Epithelial cell of prostate (primary cell): ENCODE measurements at places on chromosomes 1 and 21.

GRCh38 chr1:14292520-14292919 lies 306.0 kb upstream of the KAZN start:
- no peak for DNase-seq

DNA sequence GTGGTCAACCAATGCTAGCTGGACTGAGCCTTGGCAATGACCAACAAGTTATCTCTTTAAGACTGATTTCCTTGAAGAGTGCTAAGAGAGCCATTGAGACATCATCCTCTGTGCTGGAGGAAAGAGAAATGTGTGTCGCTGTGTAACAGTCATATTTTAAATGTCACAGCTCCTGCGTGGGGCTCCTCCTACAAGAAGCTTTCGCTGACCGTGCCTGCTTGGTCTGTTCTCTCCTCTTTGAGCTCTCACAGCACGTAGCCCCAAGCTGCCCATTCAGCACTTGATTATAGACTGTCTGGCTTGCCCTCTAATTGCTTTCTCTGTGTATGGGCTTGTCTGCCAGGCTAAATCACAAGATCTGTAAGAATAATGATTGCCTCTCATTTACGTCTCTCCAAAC lies 221.3 kb downstream of the FOXD2 start:
- no peak for DNase-seq

DNA sequence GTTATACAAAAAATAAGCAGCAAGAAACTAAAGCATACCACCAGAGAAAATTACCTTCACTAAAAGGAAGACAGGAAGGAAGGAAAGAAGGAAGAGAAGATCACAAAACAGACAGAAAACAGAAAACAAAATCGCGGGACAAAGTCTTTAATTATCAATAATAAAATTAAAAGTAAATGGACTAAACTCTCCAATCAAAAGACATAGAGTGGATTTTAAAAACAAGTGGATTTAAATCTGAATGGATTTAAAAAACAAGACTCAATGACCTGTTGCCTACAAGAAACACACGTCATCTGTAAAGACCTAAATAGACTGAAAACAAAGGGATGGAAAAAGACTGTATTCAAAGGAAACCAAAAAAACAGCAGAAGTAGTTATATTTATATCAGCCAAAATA lies 75.7 kb upstream of the MAGI3 start:
- DNase-seq, result no peak

DNA sequence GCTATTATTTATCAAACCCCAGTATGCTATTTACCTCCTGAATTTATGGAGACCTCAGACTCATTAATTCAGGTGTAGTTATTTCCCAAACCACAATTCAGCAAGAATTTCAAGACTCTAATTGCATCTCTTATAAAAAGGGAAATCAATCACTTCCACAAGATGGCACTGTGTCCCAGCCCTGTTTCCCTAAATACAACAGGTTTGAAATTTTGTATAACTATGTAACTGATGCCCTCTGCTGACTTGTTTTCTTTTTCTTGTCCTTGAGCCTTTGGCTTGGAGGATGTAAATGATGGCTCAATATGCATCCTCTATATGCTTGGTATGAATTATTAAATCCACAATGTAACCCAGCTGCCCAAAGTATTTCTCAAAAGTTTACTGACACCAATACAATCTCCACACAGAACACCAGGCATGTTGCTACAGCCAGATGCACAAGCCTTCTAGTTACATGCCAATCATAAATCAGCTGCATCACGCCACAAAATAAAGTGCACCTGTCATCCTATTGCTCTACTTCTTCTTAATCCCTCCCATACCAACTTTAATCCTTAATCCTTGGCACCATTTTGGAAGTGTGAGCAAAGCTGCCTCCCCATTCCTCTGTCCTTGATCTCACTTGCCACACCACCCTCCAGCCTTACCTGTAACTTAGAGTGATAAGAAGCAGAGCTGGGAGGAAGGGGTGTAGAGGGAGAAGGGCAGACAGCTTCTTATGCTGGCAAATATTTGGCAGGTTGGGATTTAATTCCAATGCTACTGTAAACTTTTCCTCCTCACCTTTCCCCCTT lies 9.0 kb downstream of the C1orf105 start:
- no peak for DNase-seq

- no peak for DNase-seq
These were observed 130.9 kb downstream of the GLIS1 start for GRCh38 chr1:53608071-53608470.

DNA sequence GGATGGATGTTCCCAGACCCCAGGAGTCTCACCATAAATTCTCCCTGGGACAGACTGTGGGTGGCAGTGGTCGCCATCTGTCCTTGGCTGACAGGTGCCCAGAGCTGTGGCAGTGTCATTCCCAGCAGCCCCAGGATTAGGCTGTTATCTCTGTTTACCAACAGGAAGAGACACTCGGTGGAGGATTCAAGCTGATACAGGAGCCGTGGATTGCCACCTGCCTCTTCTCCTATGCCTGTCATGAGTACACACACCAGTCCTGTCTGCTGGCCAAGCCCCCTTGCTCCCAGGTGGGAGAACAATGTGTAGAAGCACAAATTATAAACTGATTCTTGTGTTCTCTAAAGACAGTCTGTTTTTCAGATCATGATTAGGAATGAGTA lies 152.6 kb downstream of the ETS2 start:
- DNase-seq, result no peak

DNA sequence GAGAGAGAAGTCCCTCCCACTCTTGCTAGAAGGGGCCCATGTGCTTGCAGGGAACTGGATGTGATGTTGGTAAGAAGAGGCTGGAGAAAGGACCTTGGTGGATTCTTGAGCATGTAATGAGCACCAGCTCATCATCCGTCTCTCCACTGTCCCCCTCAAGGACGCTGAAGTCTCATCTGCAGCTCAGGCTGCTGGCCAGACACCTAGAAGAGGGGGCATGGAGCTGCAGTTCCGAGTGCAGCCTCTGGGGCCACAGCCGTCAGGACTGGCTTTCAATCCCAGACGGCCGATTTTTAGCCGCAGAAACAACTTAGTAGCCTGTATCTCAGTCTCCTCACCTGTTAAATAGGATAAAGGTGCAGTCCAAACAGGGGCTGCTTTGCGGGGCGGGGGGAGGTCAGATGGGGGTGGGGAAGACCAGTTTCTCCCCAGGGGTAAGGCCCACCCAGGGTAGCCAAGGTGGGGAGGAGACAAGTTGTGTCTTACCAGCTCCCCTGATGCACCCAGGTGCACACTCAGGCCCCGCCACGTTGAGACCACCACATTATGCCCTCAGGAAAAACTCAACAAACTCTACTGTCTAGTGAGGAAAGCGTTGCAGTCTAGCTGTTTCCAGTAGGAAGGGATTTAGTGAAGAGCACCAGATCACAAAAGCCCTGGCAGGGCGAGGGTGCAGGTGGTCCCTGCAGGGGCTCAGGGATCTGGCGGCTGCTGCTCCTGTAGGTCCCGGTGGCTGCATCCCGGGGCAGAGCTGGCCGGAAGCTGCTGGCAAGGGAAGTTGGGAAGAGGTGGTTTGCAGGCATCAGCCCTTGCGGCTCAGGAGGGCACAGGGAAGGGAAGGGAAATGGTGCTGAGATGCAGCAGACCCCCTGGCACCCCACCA lies 29.5 kb downstream of the LDLRAP1 start:
- DNase-seq, result no peak

DNA sequence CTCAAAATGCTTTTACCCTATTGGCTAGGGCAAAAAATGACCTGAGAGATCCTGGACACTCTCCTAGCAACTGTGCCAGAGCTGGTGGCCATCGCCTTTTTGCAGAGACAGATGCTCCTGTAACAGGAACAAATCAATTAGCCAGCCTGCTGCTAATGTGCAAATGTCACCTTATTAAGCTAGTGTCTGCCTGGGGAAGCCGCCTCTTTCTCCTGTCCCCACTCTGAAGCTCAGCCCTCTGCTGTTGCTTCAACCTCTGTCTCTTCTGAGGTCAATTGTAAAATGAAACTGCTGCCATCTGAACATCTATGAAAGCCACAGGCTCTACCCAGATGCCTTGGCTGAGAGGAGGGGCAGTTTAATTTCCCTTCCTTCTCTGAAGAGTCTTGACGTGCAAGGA lies 85.5 kb upstream of the CACNA1E start:
- no peak for DNase-seq

- DNase-seq, result no peak
These were observed 598.4 kb downstream of the RWDD3 start for GRCh38 chr1:95832370-95832769.

GRCh38 chr1:216723274-216723780 lies at the start of gene ESRRG:
TSS of gene ESRRG (minus strand) at chr1:216723429. CDS start at chr1:216723299, 130 bp downstream.
- DNase-seq, result no peak

GRCh38 chr1:156682166-156682890 lies 5.1 kb upstream of the NES start:
- no peak for DNase-seq

- DNase-seq, result no peak
These were observed 1.2 kb downstream of the SORT1 start for GRCh38 chr1:109396513-109396839.

DNA sequence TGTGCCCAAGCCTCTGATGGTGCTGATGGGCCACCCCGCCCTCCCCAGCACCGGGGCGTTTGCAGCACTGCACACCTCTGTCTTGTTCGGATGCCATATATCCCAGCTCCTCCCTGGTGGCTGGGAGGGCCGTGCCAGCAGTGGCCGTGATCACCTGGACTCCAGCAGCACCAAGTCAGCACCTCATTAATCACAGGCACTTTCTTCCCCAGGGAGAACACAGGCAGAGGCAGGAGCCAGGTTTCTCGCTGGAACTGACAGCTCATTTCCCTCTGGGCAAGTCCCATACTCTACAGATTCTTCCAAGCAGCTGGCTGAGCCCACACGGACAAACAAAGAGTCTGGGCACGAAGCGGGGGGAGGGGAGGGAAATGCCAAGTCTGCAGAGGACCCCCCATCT lies 141.7 kb upstream of the EDN2 start:
- DNase-seq, result no peak

DNA sequence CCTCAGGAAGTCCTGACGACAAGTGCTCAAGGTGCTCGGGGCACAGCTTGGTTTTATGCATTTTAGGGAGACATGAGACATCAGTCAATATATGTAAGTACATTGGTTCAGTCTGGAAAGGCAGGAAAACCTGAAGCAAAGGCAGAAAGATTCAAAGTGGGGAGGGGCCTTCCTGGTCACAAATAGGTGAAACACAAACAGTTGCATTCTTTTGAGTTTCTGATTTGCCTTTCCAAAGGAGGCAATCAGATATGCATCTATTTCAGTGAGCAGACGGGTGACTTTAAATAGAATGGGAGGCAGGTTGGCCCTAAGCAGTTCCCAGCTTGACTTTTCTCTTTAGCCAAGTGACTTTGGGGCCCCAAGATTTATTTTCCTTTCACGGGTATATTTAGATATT lies 8.9 kb upstream of the RNF187 start:
- no peak for DNase-seq

DNA sequence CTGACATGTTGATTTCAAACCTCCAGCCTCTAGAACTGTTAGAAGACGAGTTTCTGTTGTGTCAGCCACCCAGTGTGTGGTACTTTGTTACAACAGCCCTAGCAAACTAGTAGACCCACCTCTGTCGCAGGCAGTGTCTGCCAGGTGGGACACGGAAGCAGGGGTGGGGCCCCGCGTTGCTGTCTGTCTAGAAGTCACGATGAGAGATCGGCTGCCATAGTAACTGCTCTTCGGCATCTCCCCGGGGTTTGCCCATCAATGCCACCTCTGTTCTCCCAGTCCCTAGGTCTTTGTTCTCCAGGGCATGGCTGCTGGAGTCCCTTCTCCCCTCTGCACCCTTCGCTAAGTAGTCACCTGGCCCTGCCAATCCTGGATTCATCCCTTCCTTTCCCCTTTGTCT lies 15.2 kb upstream of the CLSTN1 start:
- no peak for DNase-seq

DNA sequence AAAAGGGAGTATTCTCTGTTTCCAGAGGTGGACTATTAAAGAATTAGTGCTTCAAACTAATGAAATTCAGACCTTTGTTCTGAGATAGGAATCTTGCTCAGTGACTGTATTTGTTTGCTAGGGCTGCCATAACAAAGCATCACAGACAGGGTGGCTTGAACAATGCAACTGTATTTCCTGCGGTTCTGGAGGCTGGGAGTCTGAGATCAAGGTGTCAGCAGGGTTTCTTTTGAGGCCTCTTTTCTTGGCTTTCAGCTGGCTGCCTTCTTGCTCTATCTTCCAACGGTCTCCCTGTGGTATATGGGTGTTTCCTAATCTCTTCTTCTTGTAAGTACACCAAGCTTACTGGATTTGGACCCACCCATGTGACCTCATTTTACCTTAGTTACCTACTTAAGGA lies 264.6 kb upstream of the PROX1 start:
- no peak for DNase-seq

- DNase-seq, result peak; percentile 12
These were observed 156.5 kb downstream of the HLX start for GRCh38 chr1:221035662-221036153.

DNA sequence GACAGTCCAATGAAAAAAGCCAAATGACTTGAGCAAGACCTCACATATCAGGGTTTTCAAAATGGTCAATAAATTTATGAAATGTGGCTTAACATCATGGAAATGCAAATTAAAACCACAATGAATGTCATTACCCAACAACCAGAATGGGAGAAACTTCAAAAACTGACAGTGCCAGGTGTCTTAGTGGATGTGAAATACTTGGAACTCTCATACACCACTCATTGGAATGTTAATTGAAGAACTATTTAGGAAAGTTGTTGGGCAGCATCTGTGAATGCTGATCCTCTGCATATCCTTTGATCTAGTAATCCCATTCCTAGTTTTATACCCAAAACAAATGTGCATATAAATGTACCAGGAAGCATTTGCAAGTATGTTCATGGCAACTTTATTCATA lies 19.2 kb upstream of the BACH1 start:
- DNase-seq, result no peak

GRCh38 chr1:180204231-180204630 lies 25.8 kb upstream of the LHX4 start:
- no peak for DNase-seq

- no peak for DNase-seq
These were observed 105.6 kb upstream of the TMPRSS2 start for GRCh38 chr21:41613533-41613909.

DNA sequence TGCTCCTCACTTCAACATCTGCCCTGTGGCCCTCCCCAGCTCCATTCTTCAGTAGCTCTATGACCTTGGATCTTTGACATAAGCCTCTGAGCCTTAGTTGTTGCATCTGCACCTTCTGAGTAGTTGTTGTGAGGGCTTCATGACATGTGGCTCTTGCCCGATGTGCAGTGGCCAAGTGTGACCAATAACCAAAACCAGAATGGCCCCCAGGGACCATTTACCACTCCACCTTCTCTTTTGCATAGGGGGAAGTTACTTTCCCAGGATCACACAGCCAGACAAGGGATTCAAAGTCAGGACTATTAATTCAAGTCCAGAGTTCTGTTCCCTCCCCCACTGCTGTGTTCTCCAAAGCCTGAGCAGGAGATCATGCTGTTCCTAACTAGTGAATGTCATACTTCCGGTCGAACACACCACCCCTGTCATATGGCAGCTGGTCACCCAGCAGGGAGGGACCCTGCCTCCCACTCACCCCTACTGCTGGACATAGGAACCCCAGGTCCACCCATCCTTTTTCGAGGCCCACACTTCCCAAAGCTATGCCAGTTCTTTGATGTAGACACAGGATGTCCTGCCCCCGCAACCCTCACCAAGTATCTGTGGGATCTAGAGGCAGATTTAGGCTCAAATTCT lies 4.0 kb downstream of the FGR start:
- no peak for DNase-seq
